ENCODE measurements at places on chromosomes 7 and 10. TPM values are rescaled to one million over a fixed set of nuclear protein-coding genes. Genes with fewer than 3 reads are reported as not detected.

Gene SEMA3C
- 178 TPM for total RNA-seq

Gene RNF133
- 0.26 TPM for total RNA-seq

Gene RELN
- total RNA-seq, result not detected

Gene SAP25
- not detected for total RNA-seq

Gene NACAD
- total RNA-seq, result 0.13 TPM

Gene SLC18A2
- total RNA-seq, result not detected

Data from bronchial epithelial cell (primary cell).